Activated naive CD8-positive, alpha-beta T cell treated with anti-CD3 and anti-CD28 coated beads, Interleukin-2, amount 10 ng/mL, durations not matched to agents 7 days and 5 days (primary cell): ENCODE measurements at places on chromosomes 1 and 21. TPM values are rescaled to one million over a fixed set of nuclear protein-coding genes. Genes with fewer than 3 reads are reported as not detected.

- DNase-seq, result no peak
Observed at GRCh38 chr1:192966073-192966472, 93.1 kb downstream of the UCHL5 start.

NTNG1 gene
- total RNA-seq, result 0.30 TPM

CHD5 gene
- 0.23 TPM for total RNA-seq

PLA2G4A gene
- total RNA-seq, result 0.28 TPM

GRCh38 chr1:109393617-109394233 lies 4.0 kb downstream of the SORT1 start:
- no peak for DNase-seq

GRCh38 chr1:21667348-21668231 lies 1.6 kb downstream of the RAP1GAP start:
- DNase-seq, result no peak

DNA sequence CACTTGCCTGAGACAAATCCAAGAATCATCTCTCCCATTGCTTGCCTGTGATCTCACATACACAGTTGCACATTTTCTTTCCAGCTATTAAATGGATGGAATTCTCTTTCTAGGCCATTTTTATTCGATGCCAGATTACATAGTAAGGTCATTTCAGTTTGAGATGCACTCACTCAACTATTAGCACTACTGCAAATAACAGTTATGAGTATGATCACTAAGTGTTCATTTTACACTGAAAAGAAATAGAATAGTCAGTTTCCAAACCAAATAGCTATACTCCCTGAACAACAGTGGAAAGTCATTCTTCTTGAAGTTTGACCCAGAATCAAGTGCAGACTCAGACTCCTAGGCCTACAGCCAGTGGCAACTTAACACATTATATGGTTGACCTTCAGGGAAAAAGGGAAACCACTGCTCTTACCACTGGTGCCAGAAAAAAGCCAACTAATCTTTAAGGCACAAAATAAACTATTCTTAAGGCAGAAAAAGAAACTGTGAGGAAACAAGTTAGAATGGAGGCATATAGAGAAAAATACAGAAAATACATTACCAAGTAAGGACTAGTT lies 31.5 kb downstream of the WNT2B start:
- DNase-seq, result no peak

ACTN2 gene
- not detected for total RNA-seq

- DNase-seq, result no peak
Observed at GRCh38 chr1:97069312-97069711, 347.7 kb downstream of the PTBP2 start.

SEMA4A gene
- total RNA-seq, result 9.8 TPM

- DNase-seq, result no peak
Observed at GRCh38 chr1:159548126-159548525, 12.3 kb upstream of the OR10J5 start.

DNA sequence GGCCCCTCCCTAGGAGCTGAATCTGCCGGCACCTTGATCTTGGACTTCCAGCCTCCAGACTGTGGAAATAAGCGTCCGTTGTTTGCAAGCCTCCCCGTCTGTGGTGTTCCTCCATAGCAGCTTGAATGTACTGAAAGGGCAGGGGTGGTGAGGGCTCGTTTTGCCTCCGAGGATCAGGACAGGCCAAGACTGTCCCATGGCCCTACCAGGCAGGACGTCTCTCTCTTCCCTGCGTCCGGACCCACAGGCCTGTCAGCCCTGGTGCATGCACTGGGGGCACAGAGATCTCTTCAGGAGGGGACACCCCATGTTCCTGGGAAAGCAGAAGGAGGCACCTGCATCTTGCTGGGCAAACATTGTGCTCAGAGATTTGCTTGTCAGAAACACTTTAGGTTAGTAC lies 156.3 kb upstream of the C1orf174 start:
- DNase-seq, result no peak

- DNase-seq, result no peak
Observed at GRCh38 chr1:51829058-51829457, 49.5 kb downstream of the NRDC start.

DNA sequence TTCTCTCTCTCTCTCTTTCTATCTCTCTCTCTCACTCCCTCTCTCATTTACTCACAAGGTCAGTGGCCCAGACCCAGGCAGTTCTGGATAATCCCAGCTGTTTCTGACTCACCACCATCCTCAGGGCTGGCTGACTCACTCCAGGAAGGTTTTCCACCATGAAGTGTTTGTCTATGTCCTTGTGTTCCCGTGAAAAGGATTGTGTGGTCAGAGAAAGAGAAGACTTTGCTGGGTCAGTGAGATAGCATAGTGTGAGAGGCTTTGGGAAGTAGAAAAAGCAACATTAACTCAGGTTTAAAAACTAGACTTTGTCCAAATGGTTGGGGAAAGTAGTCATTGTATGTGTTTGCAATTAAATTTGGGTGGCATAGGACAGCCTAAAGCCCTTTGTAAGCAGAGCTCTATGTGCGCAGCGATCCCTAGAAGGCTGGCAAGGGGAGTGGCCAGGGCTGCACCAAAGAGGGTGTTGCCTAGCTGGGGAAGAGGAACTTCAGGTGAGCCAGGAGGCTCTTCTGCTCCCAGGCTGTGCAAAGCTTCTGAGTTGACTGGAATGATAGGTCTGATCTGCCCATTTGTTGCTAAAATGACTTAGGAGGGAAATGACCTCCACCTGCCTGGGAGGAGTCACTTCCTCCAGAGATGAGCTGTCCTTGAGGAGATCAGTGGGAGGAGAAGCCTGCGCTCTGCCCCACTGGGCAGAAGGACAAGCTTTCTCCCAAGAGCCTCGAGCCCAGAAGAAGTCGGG lies 4.9 kb upstream of the CAPN2 start:
- no peak for DNase-seq

GRCh38 chr1:184183919-184184318 lies 132.4 kb downstream of the TSEN15 start:
- DNase-seq, result no peak

RAB25 gene
- total RNA-seq, result 0.86 TPM

DNA sequence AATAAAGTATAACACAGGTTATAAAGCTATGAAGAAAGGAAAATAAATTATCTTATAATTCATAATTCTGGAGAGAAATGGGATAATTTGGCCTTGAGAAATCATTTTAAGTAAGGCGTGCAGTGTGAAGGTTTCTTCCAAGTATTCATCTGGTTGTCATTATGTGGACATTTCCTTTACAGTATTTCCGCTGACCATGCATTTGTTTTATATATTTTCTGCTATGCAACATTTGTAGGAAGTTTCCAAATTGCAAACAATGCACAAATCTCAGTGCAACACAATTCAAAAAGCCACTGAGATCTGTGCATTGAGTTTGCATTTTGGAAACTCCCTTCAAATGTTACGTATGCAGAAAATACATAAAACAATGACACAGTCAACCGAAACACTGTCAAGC lies 17.8 kb downstream of the ZNF670 start:
- DNase-seq, result no peak

- DNase-seq, result no peak
Observed at GRCh38 chr1:24206516-24207394, 19.7 kb upstream of the IFNLR1 start.

DNA sequence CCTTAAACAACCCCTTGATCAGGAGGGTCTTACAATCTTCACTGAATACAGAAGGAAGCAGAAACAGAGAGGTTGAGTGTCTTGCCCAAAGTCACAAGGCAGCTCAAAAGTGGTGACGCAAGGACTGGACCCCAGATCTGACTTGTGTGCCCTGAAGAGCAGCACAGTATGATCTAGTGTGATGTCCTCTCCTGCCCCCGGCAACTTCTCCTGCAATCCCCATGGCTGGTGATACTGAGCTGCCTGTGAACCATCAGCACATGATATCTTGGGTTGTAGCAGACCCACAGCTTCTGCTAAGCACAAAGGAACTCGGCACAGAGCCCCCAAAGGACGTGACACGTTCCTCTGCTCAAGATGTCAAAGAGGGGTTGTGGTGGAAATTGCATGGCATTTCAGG lies 51.2 kb upstream of the EDN2 start:
- peak; percentile 10 for DNase-seq

PDE9A gene
- total RNA-seq, result 7.5 TPM

DNA sequence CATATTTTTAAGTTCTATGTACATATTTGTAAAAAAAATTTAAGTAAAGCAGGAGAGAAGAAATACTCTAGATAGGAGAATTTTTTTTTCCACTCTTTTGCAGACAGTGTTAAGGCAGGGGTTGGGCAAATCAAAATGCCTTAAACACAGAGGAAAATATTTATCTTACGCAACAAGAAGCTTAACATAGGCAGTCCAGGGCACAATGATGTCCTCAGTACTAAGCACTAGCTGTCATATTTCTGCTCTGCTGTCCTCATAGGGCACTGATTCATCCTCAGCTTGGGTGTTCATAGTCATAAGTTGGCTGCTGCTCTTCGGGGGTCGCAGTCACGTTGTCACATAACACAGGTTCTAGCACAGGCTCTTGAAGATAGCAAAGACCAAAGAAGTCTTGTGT lies 247.4 kb downstream of the PTBP2 start:
- DNase-seq, result no peak

GRCh38 chr1:201354151-201354900 lies 23.2 kb downstream of the TNNT2 start:
- no peak for DNase-seq

- no peak for DNase-seq
Observed at GRCh38 chr1:147236448-147236847, 6.0 kb upstream of the CHD1L start.

- peak; percentile 20 for DNase-seq
Observed at GRCh38 chr1:180181996-180182642, 27.4 kb downstream of the QSOX1 start.

DNA sequence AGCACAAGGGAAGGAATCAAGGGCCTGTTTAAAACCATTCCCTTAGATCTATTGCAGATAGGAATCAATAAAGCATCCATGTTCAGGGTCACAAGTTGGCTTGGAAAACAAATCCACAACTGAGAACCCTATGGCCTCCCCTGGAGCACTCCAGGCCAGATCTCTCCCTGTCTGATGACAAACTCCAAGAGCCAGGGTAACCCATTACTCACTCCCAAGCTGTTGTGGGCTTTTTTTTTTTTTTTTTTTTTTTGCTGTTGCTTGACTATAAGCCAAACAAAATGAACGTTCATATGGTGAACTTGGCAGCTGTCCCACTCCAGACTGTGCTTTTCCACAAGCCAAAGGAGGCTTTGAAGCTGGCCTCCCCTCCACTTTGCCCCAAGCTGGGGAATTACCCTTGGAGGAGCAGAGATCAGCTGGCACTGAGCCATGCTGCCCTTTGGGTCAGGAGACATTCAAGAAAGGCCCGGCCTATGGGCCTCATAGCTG lies 35.7 kb upstream of the VAV3 start:
- DNase-seq, result no peak

DNA sequence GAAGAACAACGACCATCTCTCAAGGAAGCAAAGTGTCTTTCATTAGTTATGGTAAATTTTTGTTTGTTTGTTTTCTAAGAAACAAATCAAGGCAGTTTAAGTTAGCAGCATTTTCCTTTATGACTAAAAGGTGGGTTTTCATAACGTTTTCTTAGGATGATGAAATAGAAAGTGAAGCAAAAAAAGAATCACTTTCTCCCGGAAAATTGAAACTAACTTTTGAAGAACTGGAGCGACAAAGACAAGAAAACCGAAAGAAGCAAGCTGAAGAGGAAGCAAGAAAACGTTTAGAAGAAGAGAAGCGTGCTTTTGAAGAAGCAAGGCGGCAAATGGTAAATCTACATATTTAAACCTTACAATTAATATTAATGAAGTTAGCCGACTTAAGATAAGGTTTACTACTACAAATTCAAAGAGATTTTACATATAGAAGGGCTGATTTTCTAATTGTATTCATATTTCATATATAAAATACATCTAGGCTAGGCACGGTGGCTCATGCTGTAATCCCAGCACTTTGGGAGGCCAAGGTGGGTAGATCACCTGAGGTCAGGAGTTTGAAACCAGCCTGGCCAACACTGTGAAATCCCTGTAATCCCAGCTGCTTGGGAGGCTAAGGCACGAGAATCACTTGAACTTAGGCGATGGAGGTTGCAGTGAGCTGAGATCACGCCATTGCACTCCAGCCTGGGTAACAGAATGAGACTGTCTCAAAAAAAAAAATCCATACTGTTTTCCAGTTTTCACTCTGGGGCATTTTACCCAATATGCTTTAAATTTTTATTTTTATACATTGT lies 38.3 kb downstream of the NEXN start:
- DNase-seq, result no peak
